ENCODE measurements at places on chromosomes 2 and 18. TPM values are rescaled to one million over a fixed set of nuclear protein-coding genes. Genes with fewer than 3 reads are reported as not detected.

The ATP6V1C2 gene
- total RNA-seq: 0.17 TPM

The MAB21L4 gene
- 35.7 TPM for total RNA-seq

The COLEC11 gene
- 0.84 TPM for total RNA-seq

The PRSS56 gene
- not detected for total RNA-seq

The ACSL3 gene
- 102 TPM for total RNA-seq

DNA sequence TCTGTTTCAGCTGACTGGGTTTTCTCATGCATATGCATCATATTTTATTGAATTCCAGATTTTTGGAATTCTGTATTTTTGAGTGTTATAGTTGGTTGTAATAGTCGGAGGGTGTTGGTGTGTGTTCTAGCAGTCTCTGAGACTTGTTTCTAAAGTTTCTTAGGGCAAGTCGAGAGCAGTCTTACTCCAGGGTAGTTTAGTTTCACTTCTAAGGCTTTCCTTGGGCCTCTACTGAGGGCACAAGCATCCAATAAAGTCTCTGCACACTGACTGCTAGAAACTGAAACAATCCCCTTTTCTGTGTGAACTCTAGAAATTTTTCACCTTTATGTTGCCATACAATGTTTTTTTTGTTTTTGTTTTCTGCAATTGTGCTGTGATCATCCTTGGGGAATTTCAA lies 663.7 kb upstream of the LRATD1 start:
- DNase-seq: no peak

DNA sequence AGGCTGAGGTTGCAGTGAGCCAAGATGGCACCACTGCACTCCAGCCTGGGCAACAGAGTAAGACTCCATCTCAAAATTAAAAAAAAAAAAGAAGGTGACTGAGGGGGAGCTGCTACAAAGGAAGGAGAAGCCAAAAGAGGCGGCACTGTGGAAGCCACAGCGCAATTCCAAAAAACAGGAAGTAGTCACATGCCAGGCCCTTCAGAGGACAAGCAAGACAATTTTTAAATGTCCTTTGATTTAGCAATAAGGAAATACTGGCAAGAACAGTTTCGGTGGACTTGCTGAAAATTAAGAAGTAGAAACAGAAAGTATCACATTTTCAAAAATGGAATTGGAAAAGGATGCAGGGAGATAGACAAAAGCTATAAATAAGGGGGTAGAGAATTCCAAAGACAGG lies 122.8 kb downstream of the OSBPL1A start:
- DNase-seq: peak; percentile 46

- DNase-seq: peak; percentile 61
Observed at GRCh38 chr2:147051248-147051647, 793.6 kb upstream of the ACVR2A start.

GRCh38 chr2:219626540-219626939 lies 890 bp upstream of the SLC4A3 start:
- no peak for DNase-seq

DNA sequence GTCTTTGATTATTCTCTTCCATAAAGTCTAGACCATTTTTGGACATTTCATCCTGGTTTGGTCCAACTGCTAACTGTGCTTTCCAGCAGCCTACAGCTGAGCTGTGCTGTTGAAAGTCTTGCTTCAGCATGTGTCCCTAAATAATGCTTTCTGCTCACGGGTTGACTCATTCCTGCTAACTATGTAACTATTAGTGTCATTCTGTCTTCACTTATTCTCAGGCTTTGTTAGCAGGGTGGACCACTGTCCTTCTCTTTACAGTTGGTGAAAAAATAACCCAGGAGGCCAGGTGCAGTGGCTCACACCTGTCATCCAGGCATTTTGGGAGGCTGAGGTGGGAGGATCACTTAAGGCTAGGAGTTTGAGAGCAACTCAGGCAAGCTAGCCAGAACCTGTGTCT lies 8.9 kb downstream of the ADAM23 start:
- DNase-seq: no peak

DNA sequence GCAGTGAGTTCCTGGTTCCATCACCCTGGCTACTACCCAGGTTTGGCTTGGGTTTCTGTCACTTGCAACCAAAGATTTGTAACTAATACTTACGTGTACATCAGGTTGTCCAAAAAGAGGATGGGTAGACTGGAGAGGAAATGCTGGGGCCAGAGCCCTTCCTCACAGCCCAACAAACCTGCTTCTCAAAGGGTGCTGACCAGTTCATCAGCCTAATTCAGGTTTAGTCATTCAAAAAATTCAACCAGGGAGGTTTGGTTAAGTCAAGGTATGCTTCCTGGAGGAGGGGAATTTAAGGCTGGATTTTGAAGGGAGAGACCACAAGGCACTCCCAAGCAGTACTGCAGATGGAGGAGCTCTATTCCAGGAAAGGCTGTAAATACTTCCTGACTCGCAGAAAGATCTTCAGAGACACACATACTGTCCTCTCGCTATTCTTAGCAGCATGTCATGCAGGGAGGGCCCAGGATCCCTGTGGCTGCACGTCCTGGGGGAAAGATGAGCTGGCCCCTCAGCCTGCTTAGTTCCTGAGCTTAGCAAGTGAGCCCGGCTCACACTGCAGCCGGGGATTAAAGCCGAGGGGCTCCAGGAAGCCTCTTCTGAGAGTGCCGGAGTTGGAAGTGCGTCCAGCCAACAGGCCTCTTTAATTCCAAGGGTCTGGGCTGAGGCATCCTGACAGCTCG lies 40.0 kb upstream of the BIN1 start:
- DNase-seq: no peak

DNA sequence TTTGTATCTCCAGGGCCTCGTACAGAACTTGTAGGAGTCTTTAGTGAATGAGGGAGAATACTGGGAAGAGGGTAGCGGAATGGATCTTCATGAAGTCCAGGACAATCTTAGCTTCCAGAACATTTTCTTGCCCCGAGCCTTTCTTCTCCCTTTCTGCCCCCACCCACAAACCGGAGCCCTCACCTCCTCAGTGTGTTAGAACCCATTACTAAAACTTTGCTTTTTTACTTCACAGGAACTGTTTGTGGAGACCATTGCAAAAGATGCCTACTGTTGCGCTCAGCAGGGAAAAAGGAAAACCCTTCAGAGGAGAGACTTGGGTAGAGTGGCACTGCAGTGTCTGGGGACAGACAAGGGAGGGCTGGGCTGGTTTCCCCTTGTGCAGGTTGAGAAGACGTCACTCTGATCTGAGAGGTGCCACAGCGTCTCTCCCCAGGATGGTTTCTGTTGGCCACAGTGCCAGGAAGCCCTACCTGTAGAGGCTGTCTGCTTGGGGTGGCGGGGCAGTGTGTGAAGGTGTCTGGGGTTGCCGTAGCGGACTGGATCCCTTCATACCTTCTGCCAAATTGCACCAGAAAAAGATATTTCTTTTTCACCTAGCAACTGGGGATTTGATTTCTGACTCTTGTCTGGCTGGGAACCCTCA lies 786 bp downstream of the POLE4 start:
- DNase-seq: no peak

DNA sequence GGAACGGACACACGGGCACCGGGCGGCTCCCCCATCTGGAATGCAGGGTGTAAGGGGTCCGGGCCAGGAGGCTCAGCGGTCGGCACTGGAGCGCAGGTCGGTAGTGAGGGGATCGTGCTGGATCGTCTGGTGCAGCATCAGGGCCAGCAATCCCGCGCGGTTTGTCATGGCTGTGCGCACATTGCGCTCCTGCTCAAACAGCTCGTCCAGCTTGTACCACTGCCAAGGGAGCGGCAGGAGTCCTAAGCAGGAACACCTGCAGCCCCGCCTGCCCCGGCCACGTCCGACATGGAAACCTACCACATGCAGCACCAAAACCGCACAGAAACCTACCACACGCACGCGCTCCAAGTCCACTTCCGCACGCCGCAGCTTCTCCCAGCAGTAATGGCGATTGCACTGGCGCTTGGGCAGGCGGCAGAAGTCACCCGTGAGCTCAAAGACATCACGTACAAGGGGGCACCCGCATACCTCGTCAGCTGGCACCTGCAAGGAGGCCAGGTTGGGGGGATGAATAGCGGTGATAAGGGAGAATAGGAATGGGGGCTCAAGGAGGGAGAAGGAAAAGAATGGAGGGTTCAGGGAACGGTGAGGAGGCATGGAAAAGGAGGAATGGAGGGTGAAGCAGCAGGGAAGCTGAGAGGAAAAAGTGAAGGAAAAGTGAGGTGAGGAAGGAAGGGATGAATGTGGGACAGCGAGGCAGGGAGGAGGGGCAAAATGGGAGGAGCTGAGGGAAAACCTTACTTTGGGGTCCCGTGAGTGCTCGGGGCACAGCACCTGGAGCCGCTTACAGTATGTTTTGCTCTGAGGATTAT lies 1.4 kb upstream of the MBD1 start:
- DNase-seq: no peak

- DNase-seq: no peak
Observed at GRCh38 chr18:59303656-59304195, 14.7 kb downstream of the CPLX4 start.

DNA sequence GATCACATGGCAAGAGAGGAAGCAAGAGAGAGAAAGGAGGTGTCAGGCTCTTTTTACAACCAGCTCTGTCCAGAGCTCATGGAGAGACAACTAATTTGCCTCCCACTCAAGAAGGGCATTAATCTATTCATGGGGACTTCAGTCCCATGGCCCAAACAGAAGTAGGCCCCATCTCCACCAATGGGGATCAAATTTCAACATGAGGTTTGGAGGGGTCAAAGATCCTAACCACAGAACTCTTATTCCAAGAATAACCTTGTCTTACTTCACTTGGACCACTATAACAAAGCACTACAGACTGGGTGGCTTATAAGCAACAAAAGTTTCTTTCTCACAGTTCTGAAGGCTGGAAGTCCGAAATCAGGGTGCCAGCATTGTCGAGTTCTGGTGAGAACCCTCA lies 31.8 kb downstream of the GRB14 start:
- DNase-seq: no peak

GRCh38 chr2:132766573-132766972 lies 96.6 kb upstream of the LYPD1 start:
- DNase-seq: no peak

DNA sequence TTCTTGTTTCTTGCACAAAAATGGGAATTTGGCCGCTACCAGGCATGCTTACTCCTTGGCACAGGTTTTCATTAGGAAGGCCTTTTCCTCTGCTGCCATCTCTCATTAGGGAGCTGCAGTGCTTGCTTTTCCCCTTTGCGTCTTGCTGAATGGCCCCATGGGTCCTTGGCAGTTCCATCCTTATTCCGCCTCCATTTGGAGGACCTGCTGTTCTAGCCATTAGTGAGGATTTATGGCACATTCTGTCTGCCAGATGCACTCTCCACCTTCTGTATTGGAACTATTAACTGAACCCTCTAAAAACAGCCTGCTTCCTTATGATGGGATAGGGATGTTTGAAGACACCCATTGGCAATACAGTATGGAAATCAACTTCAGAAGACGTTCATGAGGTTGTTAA lies 103.5 kb upstream of the NOSTRIN start:
- no peak for DNase-seq

GRCh38 chr2:68934021-68934420 lies 18.7 kb downstream of the GKN2 start:
- no peak for DNase-seq

DNA sequence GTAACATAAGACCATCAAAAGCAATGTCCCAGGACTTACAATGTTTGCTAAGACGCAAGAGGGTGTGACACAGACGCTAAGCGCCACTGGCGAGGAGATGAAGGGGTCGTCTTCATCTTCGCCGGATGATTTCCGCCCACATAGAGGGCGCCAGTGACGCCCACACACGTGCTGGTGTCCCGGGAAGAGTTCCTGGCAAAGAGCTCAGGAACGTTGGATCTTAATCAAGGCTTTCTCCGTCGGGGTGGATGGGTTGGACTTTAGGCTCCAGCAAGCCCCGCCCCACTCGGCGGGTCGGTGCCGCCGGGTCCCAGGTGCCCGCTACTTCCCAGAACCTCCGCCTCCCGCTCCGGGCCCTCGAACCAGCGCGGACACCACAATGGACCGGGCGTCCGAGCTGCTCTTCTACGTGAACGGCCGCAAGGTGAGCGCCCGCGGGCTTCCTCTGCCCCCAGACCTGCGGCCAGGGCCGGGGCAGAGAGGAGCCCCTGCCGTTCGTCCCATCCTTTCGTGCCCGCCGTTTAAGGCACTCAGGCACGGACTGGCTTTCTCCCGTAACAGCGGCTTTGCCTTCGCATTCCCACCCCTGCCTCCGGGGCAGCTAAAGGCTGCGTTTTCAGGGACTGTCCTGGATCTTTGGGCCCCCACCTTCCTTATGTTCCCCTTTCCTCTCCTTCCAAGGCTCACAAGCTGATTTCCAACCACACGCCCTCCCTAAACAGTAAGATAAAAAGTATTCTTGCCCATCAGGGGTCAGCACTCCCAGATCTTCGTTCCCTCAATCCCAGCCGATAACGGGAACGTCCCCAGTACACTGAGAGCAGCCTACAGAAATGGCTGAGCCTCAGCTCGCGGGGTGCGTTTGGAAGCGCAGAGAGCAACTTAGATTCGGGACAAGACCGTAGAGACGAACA lies at the start of gene AOX1:
Gene AOX1 (plus strand): TSS at position 285 of the 914 bp plus-strand sequence. CDS start 95 bp downstream, at position 380.
- peak; percentile 50 for DNase-seq

DNA sequence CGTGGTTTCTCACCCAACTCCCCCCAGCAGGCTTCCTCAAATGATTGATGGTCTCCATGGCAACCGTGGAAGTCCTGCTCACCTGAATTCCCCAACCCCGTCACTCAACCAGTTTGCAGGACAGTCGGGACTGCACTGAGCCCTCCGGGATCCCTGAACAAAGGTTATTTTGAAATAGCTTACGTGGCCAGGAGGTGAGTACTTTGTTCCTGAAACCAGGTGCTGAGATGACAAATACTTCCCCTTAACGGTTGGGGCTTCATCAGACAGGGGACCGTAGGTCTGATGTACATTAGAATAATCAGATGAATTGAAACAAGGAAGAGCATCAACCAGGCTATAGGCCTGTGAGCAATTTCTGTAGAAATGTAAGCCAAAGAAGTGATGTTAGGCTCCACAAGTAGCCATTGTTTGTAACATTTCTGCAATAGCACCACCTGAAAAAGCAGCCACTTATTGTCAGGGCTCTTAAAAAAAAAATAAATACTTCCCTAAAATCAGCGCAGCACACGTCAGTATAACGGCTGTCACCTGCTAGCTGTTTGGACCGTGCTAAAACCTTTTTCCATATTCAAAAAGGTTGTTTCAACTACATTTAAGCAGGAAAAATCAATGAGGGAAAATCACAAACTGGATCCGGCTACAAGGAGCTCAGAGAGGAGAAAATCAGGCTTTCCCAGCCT lies 206.4 kb upstream of the ID2 start:
- no peak for DNase-seq

GRCh38 chr2:70711191-70711590 lies 56.8 kb downstream of the ADD2 start:
- DNase-seq: no peak

DNA sequence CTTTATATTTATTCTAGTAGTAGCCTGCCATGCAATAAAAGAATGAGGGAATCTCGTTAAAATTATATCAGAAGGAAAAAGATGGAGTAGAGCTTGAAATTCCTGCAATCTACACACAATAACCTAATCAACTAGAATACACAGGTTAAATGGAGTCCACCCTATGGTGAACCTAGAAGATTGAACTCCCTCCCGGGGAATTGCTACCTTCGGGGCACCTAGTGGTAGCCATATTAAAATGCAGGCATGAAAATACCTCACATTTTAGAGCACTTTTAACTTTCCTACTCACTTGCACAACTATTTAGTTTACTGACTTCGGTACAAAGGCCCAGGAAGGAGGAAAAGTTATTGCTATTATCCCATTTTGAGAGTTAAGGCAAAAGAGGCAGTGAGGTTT lies 174.5 kb downstream of the SS18 start:
- DNase-seq: no peak

- DNase-seq: no peak
Observed at GRCh38 chr18:40407909-40408308, 1547.1 kb upstream of the PIK3C3 start.
